Hypothalamus (tissue), 51 donors: ENCODE measurements at places on chromosomes 7 and 10.

DNA sequence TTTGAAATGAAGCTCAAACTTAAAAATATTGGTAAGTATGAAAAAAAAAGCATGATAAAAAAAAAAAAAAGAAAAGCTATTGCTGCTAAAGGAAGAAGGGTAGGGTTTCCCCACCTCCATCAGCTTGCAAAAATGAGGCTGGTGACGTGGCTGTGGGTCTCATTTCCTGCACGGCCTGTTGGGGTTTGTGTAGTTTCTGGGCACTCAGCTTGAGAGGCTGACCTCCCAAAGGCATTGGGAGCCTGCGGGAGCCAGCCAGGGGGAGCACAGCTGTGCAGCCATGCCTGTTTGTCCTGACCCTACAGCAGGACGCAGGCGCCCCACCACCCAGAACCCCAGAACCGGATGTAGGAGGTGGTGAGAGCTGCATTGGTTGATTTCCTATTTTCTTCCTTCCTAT, 48.8 kb upstream of the CARD11 start:
- DNase-seq = no peak

- DNase-seq = no peak
Measured at GRCh38 chr10:72754275-72755032, 62.5 kb downstream of the MCU start.

DNA sequence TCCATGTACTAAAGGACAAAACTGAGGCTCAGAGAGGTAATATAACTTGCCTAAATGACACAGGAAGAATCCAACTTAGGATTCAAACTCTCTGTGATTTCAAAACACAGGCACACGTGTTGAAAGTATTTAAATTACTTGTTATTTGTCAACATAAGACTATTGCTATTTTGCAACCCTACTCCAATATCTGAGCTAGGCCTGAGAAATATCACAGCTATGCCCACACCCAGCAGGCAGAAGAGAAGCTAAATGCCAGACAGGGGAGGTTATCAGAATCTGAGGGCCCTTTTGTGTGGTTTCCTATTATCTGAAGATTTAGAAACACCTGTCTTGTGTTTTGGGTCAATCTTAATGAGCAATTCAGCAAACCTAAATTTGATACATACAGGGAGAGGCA, 204.3 kb downstream of the ANK3 start:
- DNase-seq = no peak

GRCh38 chr10:101919026-101919770, 75.6 kb upstream of the KCNIP2 start:
- no peak for DNase-seq

GRCh38 chr7:979151-979550, 3.8 kb upstream of the COX19 start:
- no peak for DNase-seq

- no peak for DNase-seq
Measured at GRCh38 chr7:108294595-108294994, 161.6 kb downstream of the NRCAM start.

DNA sequence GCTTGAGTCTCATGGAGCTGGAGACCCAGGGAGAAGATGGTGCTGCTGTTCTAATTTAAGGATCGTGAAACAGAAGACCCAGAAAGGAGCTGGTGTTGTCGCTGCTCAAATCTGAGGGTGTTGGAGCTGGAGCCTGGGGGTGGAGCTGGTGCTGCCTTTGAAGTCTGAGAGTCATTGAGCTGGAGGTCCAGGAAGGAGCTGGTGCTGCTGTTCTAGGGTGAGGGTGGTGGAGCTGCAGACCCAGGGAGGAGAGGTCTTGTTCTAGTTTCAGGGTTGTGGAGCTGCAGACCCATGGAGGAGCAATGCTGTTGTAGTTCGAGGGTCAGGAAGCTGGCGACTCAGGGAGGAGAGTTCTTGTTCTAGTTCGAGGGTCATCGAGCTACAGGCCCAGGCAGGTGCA, 84.1 kb upstream of the ZNF479 start:
- DNase-seq = no peak

DNA sequence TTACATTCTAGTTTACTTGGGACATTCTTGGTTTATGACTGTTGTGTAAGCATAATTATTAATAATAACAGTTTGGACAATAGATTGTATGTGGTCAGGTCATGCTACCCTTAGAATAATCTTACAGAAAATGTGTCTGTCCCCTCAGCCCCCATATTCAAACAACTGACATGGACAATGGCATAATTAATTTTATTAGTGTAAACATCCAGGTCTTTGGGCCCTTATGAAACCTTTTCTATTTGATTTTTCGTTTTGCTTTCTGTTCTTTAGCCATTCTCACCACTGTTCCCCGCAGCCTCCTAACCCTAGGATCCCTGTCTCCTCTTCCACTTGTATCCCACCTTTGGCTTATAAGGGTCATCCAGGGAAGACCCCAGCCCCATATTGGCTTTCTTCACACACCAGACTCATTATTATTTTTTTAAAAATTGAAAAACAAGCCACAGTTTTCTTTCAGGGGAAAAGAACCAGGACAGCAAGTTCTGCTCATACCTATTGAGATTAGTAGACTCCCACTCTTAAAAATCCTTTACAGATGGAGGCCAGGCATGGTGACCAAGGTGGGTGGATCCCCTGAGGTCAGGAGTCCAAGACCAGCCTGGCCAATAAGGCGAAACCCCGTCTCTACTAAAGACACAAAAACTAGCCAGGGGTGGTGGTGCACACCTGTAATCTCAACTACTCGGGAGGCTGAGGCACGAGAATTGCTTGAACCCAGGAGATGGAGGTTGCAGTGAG, 11.5 kb downstream of the VIM start:
- no peak for DNase-seq

GRCh38 chr10:63702092-63702491, 180.9 kb downstream of the REEP3 start:
- no peak for DNase-seq

DNA sequence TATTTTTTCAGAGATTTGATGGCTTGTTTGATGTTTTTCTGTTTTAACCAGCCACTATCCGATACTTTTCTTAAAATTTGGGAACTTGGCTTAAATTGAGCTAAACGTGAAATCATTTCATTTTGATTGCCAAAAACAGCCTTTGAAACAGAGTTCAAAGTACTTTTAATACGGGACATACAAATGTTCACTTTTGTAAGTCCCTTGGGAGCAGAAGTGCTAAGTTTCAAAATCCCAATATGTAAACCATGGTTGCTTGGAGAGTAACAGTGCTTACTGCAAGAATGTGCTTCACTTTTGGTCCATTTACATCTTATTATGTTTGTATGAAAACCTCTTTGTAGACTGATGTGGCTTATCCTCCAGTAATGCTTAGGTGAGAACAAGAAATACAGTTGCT, 10.9 kb downstream of the PNPLA8 start:
- DNase-seq = no peak

- no peak for DNase-seq
Measured at GRCh38 chr7:35576031-35576573, 118.8 kb downstream of the HERPUD2 start.

DNA sequence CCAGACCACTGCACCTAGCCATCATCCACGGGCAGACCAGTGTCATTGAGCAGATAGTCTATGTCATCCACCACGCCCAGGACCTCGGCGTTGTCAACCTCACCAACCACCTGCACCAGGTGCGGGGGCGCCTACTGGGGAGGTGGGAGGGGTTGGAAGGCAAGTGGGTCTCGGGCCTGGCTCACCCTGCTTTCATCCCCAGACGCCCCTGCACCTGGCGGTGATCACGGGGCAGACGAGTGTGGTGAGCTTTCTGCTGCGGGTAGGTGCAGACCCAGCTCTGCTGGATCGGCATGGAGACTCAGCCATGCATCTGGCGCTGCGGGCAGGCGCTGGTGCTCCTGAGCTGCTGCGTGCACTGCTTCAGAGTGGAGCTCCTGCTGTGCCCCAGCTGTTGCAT, 4.6 kb downstream of the NFKB2 start:
- no peak for DNase-seq

DNA sequence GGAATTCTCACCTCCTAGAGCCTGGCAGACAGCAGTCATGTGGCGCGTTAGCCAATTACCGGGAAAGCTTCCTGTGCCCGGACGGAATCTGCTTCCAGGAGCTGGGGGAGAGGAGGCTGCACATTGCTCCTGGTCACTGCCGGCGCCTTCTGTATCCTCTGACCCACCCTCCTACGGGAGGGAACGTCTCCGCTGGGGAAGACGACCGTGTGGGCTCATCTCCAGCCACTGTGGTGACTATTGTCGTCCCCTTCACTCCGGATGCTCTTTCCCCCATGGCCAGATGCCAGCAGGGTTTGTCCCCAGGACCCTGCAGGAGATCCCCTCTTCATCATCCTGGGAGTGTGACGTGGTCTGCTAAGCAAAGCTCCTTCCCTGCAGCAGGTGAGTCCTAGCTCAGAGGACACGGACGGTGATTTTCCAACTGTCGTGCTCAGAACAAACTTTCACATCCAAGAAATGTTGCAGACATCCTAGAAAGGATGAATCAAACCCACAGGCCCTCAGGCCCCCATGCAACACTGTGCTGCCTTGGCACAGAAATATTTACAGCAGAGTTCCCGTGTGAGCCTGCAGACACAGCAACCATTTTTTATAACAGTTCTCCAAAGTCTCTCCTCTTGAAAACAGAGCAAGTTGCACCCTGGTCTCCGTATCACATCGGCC, 29.6 kb upstream of the FAM20C start:
- DNase-seq = no peak

- DNase-seq = no peak
Measured at GRCh38 chr10:63919575-63920279, 398.5 kb downstream of the REEP3 start.

DNA sequence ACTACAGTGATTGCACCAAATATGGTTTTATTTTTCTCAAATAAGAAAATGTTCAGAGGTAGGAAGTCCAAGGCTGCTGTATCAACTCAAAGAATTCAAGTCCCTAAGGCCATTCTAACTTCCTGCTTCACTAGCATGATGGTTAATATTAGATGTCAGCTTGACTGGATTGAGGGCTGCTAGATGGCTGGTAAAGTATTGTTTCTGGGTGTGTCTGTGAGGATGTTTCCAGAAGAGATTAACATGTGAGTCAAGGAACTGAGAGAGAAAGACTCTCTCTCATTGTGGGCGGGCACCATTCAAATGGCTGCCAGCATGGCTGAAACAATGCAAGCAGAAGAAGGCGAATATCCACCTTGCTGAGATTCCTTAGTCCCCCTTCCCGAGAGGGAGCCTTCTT, 77.4 kb upstream of the NRBF2 start:
- DNase-seq = no peak

GRCh38 chr7:151740081-151740851, 136.6 kb downstream of the PRKAG2 start:
- DNase-seq = no peak

- DNase-seq = no peak
Measured at GRCh38 chr7:98354052-98354451, 46.8 kb downstream of the BAIAP2L1 start.

DNA sequence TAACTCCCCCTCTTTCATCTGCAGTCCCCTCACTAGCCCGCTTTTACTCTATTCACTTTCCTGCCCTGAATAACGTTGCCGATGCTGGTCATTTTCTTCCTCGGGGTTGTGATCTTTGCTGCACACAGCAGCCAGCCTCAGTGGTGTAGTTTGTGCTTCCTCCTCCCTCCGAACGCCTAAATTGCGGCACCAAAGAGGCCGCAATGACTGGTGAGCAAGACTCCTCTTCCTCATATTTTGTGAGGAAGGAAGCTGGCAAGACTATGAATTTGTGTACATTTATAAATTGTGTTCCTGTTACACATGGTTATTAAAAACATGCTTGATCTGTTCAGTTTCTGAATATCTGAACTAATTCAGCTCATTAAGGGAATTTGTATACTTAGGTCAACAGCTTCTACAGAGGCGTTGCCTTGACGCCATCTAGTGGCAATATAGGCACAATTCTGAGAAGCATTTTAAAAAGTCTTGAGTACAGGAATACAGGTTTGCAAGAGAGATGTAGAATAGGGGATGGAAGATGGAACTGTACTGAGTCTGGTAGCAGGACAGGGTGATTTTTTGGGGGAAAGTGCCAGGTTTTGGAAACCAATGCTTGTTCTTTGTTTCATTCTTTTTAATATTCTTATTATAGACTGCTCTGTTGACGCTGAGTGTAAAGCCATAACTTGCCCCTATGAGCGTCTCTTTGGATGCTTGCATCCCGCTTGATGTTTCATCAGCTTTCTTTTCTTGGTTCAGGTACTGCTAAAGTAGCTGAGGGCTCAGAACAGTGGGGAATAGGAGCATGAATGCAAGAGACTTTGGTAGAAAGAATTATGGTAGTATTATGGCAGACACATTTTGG, 4.1 kb upstream of the TAS2R5 start:
- DNase-seq = no peak

DNA sequence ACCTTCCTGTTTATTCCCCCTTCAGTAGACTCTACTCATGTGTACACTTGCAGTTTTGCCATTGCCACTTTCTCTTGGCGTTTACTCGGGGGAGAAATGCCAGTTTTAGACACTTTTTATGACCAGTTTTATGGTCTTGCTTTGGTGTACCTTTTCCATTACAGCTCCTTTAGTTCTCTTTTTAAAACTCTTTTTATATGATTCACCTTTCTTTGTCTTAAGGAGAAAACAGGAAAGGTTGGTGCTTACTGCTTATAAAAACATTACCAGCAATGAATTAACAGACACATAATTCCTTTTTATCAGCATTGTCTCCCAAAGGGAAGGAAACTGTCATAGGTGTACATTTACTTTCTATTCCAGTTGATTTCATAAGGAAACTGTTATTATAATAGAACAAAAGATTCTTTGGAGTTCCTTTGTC, 11.9 kb downstream of the TSPAN13 start:
- DNase-seq = no peak

GRCh38 chr7:156722043-156722826, 81.7 kb downstream of the RNF32 start:
- no peak for DNase-seq

DNA sequence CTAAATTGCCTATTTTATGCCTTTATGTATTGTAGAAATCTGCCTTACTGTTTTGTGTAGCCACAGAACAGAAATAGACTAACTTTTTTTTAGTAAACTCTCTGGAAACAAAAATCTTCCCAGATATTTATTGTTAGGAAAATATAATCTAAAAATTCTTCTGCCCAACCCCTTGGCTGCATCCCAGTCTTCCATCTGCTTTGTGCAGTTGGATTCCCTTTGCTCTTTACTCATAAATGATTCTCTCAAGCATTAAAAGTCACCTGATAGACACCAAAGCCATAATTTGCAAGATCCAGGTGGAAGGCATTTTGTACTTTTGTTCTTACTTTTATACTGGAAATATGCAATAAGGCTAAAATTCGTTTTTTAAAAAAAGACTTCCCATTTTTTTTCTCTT, 6.1 kb upstream of the CAV2 start:
- DNase-seq = no peak
